ENCODE measurements at places on chromosomes 1 and 21.
A peak's percentile ranks its signal among the peaks of the same experiment; 100 is the strongest.

DNA sequence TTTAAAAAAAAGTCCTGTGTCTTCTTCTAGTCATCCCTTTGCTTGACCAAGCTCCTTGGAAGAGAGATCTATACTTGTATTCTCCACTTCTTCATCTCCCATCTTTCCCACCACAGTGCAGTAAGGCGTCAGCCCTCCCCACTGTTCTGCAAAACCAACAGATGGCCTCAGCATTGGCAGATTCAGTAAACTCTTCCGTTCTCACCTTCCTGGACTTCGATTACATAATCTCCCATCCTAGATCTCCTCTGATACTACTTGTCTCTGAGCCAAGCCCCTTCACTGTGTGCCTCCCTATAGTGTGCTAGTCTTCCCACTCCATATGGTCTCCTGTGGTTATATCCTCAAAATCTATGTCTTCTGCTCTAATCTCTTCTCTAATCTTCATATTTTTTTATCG lies 1.6 kb upstream of the COLGALT2 start:
- no peak for DNase-seq

- DNase-seq = no peak
Measured at GRCh38 chr1:39613250-39613649, 26.2 kb downstream of the HEYL start.

- DNase-seq = no peak
Measured at GRCh38 chr1:234702342-234703000, 92.5 kb upstream of the IRF2BP2 start.

DNA sequence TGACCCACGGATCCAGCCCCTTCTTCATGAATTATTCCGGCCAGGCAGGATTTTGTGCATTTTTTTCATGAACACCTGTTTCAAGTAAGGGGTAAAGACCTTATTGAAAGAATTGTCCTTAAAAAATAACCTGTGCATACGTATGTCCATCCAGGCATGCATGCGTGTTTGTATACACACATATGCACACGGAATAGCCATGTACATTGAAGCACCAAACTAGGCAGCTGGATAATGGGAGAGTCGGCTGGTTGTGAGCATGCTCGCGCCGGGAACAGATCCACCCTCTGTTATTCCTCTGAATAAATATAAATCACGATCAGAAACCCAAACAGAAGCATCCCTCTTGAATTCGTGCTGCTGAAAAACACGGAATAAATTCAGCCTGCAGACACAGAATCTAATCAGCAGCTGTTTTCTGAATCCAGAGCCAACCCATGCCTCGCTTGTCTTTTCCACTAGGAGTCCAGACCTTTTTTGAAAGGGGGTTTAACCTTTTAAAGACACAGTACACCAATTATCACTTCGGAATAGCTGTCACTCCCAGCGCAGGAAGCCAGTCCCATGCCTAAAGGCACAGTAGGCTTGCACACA lies at the start of gene HIVEP3:
Gene HIVEP3, minus strand, starts transcription at position 473 of the 594 bp plus-strand sequence.
- DNase-seq = no peak

DNA sequence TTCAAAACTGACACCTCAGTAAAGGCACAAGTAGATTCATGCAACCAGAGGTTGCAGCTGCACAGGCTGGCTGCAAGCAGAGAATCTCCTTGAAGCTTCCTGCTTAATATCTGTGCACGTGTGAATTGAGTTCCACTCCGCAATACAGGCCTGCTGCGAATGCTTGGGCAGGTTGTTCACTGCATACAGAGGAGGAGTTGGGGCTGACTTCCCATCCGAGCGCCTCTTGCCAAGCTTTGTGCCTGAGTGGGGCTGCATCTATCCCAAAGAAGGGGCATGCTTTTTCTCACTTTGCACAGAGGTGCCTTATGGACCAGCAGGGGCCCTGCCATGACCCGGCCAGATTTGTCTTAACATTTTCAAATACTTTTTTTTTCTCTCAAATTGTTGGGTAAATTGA lies 17.9 kb upstream of the PADI1 start:
- no peak for DNase-seq

DNA sequence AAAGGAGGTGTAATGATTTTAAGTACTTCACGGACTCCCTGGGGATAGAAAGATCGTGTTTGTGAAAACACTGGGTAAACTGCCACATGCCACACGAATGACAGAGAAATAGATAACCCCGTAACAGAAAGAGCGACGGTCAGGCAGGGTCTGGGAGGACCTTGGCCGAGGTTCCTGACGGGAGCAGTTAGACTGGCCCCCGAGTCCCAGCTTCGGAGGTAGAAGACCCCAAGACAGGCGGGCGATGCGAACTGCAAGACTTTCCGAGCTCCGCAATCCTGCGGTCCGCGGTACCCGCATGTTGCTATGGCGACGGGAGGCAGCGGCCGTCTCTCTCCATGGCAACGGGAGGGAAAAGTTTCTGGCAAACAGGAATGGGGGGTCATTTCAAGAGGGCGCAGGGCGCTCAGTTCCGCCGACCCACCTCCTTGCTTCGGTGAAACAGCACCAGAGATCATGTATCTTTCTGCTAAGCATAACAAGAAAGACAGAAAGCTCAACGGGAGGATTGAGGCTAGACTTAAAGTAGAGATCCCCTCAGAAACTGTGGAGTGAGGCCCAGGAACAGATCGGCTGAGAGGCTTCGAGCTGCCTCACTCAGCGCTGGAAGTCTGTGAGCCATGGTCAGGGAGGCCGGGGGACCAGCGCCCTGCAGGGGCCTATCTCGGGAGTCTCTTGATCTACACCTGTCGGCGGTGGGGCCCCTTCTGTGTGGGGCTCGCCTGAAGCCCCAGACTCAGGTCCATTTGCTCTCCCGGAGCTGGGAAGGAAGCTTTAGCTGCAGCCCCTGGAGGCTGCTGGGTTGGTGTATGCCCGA lies 685 bp upstream of the SYT6 start:
- DNase-seq = no peak

- DNase-seq = no peak
Measured at GRCh38 chr21:42266971-42267556, 48.1 kb downstream of the ABCG1 start.

DNA sequence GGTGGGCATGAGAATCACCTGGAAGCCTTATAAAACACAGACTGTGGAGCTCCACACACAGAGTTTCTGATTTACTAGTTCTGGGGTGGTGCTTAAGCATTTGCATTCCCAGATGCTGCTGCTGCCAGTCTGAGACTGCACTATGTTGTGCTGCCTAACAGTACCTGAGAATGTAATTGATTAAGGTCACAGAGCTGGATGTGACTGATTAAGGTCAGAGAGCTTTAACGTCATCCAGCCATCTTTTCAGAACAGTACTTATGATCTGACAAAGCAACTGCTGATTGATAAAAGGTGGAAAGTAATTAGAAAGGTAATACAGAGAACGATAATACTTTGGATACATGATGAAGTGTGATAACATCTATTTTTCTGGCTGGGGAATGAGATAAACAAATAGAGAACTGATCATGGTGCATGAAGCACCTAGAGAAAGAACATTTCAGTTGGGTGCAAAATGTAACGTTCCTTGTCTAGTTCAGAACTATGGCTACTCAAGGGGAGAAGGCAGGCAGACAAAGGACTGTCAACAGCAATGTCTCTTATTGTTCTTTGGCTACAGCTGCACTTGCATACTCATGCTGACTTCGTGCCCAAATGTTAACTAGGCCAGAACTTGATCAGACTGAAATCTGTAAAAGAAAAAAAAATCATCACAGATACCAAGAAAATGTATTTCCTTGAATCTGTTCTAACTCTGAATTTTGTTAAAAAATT lies 3.7 kb upstream of the UCK2 start:
- no peak for DNase-seq

- no peak for DNase-seq
Measured at GRCh38 chr1:7207875-7208646, 422.8 kb downstream of the CAMTA1 start.

GRCh38 chr21:43300496-43301408 lies 126.2 kb downstream of the SIK1 start:
- DNase-seq = no peak

DNA sequence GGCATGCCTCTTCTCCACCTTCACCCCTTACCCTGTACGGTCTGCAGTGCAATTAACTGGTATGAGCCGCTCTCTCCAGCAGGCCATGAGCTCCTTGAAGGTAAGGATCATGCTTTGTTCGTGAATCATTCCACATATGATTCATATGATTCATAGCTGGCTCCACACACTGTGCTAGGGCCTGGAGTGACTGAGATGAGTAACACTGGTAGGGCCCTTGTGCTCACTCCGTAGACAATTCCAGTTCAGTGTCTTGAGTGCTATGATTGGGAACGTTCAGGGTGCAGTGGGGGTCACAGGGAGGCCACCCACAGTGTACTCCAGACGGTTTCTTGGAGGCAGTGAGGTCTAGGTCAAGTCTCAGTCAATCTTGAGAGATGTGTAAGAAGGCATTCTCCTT lies 239.8 kb downstream of the LMX1A start:
- DNase-seq = no peak

GRCh38 chr21:35328856-35329455 lies 279.9 kb upstream of the RUNX1 start:
- DNase-seq = no peak

DNA sequence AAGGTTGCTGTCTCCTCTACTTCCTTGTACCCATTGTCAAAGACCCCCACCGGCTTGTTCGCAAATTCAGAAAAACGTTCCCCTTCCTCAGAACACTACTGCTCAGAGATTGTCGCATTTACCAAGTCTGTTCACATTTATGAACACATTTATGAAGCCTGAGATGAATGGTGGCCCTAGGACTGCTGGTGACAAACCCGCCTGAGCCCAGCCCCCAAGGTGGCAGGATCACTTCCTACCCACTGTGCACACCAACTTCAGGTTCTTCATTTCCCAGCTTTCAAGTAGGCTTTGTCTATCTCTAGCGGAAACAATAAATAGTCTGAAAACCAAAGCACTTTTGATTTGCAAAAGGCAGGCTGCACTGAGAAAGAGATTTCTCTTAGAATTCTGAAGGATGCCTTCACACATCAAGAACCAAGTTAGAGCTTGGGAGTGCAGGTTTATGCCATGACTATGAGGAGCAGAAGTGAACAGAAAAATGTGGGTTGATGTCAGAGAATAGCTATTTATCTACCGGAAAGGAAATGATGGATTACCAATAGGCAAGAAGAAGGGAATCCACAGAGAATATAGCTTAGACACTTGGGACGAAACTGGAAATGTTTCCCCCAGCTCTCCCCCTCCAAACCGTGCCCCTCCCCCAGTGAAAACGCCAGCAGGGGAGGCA lies 200.5 kb downstream of the TOMM20 start:
- no peak for DNase-seq

DNA sequence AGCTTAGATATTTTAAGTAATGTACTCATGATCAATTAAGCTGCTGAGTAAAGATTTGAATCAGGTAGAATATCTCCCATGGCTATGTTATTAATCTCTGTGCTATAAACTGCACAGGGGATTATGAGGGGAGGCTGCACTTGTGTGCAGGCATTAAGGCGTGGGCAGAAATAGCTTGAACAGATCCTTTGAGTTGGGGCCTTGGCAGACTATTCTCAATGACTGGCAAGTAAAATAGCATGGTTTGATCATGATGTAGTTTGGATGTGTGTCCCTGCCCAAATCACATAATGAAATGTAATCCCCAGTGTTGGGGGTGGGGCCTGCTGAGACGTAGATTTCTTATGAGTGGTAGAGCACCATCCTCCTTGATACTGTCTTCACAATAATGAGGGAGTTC lies 220.3 kb downstream of the PLPP3 start:
- DNase-seq = no peak

- no peak for DNase-seq
Measured at GRCh38 chr1:2778220-2778592, 23.3 kb downstream of the TTC34 start.

- DNase-seq = no peak
Measured at GRCh38 chr1:110341872-110342331, 2.7 kb downstream of the RBM15 start.

GRCh38 chr1:160330119-160330518 lies 12.9 kb downstream of the COPA start:
- no peak for DNase-seq

DNA sequence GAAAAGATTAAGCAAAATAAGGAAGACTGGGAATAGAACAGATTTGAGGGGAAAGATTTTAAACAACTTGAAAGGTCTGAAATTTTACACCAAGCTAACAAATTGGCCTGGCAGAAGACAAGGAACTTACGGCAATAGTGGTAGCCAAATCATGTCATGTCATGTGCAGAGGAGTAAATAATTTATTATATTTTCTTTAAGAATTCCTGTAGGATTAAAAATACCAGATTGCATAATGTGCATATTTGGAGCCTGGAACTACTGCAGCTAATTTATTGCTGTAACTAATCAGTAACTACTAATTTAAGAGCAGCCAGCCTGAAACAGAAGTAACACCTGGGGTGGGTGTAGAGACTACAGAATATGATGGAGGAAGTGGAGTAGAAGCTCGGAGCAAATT lies 334.3 kb downstream of the TGFB2 start:
- DNase-seq = no peak

GRCh38 chr1:8217011-8217711 lies 100.8 kb upstream of the SLC45A1 start:
- peak; percentile 66 for DNase-seq

DNA sequence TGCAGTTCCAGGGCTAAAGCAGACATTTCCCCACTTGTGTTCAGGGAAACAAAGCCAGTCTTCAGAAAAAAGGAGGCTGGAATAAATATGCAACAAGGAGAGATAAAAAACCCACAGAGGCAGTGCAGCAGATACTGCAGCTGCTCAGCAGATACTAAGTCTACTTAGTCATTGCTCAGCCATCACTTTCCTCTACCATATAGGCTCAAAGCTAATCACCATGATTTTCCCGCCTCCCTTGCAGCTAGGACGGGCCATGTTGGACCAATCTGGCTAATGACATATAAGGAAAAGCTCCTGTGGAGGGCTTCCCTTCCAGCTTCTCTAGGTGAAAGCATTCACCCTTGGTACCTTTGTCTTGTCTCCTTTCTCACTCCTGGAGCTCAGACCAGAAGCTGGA lies 10.0 kb upstream of the EFHD2 start:
- DNase-seq = no peak

DNA sequence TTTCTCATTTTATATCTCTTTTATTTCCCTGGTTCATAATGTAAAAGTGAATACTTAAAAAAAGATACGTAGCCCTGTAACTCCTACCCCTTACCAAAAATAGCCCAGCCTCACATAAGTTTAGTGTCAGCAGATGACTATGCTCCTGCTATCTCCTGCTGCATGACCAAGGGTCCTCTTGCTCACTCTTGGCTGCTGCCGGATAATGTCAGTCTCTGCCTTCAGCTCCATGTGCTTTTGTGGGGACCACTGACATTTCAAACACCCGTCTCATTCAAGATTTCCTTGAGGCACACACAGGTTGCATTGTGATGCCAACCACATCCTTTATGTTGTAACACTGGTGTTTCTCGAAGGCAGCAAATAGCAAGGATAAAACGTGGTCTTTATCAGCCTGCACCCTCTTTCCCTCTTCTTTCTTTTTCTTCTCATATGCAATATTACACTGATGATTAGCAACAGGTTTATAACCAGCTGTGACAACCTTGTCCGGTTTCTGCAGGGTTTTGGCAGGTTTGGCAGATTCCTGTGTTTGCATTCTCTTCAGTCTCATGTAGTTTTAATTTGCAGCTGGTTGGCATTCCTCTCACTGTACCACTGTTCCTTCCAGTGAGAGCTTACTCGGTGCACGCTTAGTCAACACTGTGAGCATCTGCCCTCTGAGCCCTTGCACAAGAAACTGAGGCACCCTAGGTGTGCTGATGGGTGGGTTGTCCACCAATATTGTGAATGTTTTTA lies 62.2 kb downstream of the ZNF684 start:
- DNase-seq = no peak
